ENCODE measurements at places on chromosomes 7 and 10. TPM values are rescaled to one million over a fixed set of nuclear protein-coding genes. Genes with fewer than 3 reads are reported as not detected.

The PIK3CG gene
- polyA plus RNA-seq = 4.2 TPM

The ZNF467 gene
- polyA plus RNA-seq = 3.5 TPM

The PDZD7 gene
- polyA plus RNA-seq = not detected

The NUPR2 gene
- polyA plus RNA-seq = 2.9 TPM

The LGI1 gene
- polyA plus RNA-seq = 1.2 TPM

The CABCOCO1 gene
- not detected for polyA plus RNA-seq

The SEC24C gene
- polyA plus RNA-seq = 52.3 TPM

The TMEM229A gene
- polyA plus RNA-seq = not detected

The CELF2 gene
- polyA plus RNA-seq = 6.0 TPM

The TRIM4 gene
- polyA plus RNA-seq = 12.5 TPM

The P4HA1 gene
- polyA plus RNA-seq = 4.2 TPM

The PALD1 gene
- polyA plus RNA-seq = 1.8 TPM

The ZNF680 gene
- 3.3 TPM for polyA plus RNA-seq

The CYP2C19 gene
- polyA plus RNA-seq = not detected

The TMEM176B gene
- polyA plus RNA-seq = 246 TPM

The PNLIP gene
- 4.2 TPM for polyA plus RNA-seq

The HTRA1 gene
- polyA plus RNA-seq = 36.0 TPM

All from sigmoid colon (tissue), 7 donors.